AG04449 (cell line): ENCODE measurements at places on chromosomes 5 and 9.

- no peak for DNase-seq
Observed at GRCh38 chr9:5949103-5949699, 58.5 kb downstream of the MLANA start.

DNA sequence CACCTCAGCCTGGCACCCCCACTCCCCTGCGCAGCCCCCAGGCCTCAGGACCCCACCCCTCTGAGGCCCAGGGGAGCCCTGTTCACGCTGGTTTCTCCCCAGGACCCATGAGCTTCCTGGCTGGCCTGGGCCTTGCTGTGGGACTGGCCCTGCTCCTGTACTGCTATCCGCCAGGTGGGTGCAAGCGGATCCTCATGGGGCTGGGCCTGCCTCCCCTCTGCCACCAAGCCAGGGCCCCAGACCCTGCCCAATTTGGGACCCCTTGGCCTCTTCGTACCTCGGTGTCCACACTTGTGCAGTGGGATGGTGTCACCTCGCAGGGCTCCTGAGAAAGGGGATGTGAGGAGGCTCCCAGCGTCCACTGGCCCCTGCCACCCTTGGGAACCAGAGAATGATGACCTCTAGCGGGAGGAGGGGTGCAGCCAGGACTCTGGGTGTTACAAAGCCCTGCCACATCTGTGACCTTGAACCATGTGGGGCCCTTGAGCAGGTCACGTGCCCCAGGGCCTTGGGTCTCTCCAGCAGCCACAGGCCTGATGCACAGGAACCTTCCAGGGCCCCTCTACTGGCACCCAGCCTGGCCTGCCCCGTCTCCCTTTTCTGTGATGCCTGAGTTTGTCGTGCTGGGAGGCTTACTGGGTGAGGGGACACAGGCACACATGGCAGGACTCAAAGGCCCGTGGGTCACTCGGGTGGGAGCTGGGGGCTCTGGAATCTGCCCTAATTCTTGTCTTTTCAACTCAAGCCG is 16.3 kb downstream of the CARD19 start:
- DNase-seq: no peak

- DNase-seq: no peak
Observed at GRCh38 chr9:36039696-36040095, 3.0 kb downstream of the RECK start.

- DNase-seq: no peak
Observed at GRCh38 chr5:117587111-117587510, 1012.5 kb upstream of the SEMA6A start.

DNA sequence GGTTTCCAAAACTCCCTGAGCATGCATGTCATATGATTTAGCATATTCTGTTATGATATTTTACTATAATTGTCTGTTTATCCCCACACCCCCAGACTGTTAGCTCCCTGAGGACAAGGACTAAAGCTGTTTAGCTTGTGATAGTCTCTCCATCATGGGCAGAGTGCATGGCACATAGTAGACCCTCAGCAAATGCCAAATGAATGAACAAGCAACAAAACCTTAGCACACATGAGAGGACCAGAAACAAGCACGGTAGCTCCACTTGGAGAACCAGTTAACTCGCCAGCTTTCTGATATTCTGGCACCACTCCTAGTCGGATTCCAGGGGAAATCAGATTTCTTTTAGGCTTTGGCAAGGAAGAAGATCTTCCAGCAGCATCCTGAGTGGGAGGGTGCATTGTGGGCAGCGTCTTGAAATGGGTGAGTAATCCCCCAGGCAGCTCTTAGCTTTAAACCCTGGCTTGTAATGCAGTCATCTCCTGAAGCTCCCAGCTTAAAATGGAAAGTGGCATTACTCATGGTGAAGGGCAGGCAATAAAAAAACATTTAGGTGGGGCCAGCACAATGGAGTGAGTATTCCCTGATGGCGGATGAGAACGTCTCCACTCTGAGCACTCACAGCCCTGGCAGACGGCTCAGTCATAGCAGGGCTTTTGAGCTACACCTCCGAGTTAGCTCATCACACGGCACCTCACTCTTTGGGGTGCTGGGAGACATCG is 41.1 kb downstream of the FGF1 start:
- DNase-seq: peak; percentile 99

- no peak for DNase-seq
Observed at GRCh38 chr5:132473019-132473531, 17.5 kb downstream of the IRF1 start.

GRCh38 chr9:78261403-78262001 is 25.6 kb downstream of the CEP78 start:
- no peak for DNase-seq

DNA sequence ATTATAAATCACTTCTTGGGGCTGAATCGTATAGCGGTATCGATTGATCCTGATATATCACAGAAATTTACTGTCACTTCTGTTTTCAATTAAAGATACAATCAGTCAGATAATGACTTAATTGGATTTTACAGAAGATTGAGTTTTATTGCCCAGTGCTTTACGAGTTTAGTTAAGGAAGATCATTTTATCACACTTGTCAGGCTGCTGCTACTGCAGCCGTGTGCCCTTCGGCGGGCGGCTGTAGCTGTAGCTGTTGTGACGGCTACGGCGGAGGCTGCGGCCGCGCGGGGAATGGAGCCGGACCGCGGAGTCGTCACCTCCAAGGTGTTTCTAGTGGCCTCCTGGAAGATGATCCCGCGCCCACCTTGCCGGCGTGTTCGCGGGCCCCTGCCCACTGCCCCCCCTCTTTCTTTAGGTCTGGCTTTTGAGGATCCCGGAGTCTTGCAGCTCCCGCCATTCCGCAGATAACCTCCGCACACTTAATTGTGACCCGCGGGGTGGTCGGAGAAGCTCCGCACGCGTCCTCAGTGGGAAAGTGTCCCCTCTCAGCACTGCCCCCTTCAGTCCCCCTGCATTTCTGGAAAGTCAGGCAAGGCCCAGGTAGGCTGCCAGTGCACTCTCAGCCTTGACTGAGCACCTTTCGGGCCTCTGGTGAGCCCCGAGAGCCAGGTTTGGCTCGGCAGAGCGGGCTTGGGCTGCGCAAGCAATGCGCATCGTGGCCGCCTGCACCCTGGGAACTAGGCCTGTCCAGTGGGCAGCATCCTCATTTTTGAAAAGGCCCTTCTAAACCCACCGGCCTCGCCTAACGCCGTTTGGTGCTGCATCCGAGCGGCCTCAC is 6.9 kb upstream of the DMRT3 start:
- no peak for DNase-seq

DNA sequence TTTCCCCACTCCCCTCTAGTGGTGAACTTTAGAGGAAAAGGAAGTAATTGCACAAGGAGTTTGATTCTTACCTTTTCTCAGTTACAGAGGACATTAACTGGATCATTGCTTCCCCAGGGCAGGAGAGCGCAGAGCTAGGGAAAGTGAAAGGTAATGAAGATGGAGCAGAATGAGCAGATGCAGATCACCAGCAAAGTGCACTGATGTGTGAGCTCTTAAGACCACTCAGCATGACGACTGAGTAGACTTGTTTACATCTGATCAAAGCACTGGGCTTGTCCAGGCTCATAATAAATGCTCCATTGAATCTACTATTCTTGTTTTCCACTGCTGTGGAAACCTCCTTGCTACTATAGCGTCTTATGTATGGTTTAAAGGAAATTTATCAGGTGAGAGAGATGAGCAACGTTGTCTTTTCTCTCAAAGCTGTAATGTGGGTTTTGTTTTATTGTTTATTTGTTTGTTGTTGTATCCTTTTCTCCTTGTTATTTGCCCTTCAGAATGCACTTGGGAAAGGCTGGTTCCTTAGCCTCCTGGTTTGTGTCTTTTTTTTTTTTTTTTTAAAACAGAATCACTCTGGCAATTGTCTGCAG is 25.3 kb downstream of the SLC22A5 start:
- DNase-seq: no peak

DNA sequence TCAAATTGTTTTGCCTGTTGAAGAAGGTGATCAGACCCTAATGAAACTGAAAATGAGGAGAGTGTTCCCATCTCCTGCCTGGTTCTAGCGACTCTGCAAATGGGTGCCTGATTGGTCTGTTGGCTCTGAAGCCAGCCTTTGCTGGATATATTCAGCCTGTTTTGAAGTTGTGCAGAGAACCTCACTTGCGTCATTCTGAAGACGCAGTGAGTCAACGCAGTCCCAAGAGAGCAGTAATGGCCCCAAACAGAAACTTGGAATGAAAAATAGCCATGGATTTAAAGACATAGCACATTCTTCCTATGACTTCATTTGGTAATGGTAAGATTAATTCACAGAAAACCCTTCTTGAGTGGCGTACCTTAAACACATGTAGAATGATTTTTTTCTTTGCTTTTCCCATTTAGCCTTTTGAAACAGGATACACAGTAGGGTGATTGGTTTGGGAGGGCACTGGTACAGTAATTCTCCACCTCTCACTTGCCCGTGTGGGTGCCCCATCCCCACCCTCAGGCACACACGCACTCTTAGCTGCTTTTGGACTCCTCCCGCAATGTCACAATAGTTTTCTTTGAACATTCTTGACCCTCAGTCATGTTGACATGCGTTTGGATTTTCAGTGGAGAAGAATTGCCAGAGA is 54.1 kb upstream of the ABL1 start:
- peak; percentile 95 for DNase-seq

DNA sequence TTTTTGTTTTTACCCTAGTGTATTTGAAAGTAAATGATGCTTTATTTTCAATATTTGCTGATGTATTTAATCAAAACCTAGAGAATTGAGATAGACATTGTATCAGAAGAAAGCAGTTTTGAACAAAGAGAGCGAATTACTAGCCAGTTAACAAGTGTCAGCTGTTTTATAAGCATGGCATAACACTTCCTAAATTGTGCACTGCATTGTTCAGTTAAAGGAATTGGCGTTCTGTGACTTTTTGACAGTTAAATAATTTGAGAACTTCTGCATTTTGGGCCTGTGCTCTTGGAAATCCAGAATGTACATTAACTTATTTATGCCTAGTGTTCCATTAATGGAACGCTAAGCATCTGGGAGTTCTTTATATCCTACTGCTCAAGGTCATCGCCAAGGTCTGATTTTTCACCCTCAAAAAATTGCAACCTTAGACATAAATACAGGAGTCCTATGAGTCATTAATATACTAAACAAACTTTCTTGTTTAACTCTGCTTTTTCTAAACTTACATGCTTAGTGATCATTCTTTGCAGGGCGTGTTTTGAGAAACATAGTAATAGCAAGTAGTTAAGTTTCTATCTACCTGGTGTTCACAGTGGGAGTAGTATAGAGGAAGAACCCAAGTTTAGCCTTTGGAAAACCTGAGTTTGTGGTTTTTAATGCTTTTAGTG is 31.1 kb downstream of the RASA1 start:
- DNase-seq: no peak

DNA sequence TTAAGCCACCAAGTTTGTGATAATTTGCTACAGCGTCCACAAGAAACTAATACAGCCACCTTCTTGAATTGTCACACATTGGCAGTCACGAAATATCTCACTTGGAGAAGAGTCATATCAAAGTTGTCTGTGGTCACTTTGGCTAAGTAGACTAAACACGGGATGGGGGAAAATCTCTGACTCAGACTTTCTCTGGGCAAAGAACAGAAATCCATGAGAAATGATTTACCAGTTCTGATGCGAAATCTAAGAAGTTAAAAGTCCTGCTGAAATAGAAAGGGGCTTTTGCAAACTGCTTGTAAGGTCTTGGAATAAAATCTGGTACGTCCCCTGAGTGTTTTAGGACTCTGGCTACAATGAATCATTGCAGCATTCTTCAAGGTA is 158.4 kb downstream of the COL23A1 start:
- DNase-seq: no peak

GRCh38 chr9:137672907-137673791 is 54.3 kb downstream of the EHMT1 start:
- peak; percentile 23 for DNase-seq

DNA sequence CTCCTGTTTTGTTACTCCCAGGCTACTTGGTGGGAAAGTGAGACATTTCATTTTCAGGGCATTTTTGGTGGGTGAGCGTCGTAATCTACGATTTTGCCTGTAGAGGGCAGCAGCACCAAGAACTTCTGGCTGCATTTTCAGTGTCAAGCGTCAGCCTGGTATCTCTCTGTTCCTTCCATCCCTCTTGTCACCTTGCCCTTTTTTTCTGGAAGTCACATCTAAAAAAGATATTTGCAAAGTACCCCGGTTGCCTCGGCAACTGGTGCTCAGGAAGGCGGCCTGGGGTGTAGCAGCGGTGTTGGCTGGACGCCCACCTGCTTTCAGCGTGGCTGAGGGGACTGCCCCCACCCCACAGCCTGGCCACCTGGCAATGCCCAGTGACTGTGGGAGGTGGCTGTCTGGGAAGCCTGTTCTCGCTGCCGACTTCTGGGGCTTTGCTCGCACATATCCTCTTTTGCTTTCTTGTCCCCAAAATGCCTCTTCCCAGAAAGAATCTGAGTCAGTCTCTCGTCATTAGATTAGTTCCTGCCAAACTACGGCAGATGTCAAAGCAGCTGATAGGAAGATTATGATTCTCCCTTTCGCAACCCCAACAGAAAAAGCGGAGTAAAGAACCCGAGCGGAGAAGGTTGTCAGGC is 84.5 kb downstream of the ACER2 start:
- DNase-seq: no peak

GRCh38 chr5:102974177-102974576 is 145.8 kb downstream of the GIN1 start:
- DNase-seq: no peak

DNA sequence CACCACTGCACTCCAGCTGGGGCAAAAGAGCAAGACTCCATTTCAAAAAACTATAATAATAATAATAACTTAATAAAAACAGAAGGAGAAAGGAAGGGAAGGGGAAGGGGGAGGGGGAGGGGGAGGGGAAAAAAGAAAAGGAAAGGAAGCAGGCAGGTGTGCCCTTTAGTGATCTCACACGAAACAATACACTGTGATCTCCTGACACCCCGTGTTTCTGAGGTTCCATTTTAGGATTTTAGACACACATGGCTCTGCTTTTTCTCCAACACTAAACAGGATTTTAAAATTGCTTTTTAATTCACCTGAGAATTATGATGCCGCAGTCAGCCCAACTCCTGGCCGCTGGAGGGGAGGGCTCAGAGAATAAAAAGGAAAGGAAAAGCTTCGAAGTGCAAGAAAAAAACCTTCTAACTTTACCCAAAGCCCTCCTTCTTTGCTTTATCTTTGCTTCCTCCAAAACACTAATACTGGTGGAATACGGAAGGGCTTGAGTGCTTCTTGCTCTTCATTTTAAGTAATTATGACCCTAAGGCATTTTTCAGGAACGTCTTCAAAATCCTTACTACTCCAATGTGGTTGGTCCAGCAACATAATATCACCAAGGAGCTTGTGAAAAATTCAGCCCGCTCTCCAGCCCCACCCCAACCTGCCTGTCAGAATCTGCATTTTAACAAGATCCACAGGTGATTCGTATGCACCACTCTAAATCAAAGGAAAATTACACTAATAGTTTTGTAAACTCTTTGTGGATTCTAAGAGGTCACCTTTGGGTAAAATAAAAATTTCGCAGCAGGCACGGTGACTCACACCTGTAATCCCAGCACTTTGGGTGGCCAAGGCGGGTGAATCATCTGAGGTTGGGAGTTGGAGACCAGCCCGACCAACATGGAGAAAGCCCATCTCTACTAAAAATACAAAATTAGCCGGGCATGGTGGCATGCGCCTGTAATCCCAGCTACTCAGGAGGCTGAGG is 66.0 kb downstream of the MYO10 start:
- no peak for DNase-seq

GRCh38 chr5:21847300-21847699 is 1005.8 kb downstream of the CDH12 start:
- no peak for DNase-seq

- no peak for DNase-seq
Observed at GRCh38 chr5:158869092-158869491, 230.6 kb downstream of the EBF1 start.
